Activated T-helper 17 cell treated with anti-CD3 and anti-CD28 coated beads, Interleukin-2, amount 50 U/mL, for 72 hours (primary cell): ENCODE measurements at places on chromosomes 4 and X. TPM values are rescaled to one million over a fixed set of nuclear protein-coding genes. Genes with fewer than 3 reads are reported as not detected.

Gene PCYT1B
- total RNA-seq = 0.19 TPM

GRCh38 chrX:102345916-102346315 lies 93.9 kb downstream of the NXF2B start:
- ATAC-seq = no peak

DNA sequence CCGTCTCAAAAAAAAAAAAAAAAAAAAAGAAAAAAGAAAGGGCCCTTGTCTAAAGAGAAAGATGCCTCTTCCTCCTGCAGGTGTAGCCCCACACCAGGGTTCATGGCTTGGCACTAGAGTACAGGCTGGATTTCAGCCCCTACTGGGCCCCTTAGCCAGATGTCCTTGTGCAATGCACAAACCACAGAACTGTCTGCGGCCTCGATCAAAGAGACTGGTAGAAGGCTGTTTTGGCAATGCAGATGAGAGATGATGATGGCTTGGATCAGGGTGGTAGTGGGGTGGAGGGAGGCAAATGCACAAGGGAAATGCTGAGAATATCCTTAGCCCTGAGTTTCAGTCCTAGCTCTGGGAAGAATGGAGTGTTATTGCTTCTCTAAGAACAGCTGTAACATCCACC lies 26.5 kb upstream of the TSR2 start:
- no peak for ATAC-seq

DNA sequence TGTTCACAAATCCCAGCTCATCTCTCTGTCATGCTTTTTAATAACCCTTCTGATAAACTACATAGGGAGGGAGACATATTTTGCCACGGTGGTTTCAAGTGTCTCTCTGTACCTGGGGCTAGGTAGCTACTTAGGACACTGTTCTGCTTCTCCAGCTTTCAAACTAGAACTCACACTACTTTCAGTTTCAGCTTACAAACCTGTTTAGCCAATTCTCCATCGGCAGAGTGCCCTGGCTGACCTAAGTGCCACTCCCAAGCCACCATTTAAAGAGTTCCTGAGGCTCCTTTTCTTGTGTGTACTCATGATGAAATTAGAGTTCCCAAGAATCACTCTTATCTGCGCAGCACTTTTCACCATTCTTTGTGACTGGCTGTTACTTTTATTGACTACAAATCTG lies 899.2 kb downstream of the FAT4 start:
- ATAC-seq = no peak

GRCh38 chr4:24078347-24078962 lies 188.6 kb upstream of the PPARGC1A start:
- ATAC-seq = no peak

Gene KLHL15
- 17.6 TPM for total RNA-seq

DNA sequence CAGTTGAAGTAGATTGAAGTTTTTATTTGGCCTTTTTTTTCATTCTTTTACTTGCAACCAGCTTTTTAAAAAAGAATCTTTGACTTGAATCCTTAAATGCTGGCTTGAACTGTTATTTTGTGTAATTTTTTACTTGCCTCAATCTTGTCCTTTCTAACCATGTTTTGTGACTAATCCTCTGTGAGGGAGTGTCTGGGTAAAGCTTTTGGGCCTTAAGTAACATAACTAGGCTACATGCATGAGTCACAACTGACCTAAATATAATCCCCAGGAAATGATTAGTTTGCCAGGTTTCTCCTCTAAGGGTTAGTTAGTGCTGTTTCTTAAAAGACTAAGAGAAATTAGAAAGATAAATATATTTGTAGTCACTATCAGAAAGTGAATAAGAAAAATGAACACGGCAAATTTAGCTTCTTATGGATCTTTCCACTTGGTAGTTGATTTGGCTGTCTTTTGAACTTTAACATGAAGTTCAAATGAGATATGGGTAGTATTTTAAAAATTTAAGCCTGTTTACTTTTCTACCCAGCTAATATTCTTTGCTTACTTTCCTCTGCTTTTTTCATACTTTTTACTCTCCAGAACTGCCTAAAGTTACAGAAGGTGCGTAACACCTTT lies 13.0 kb downstream of the EXOC1 start:
- ATAC-seq = peak; percentile 94

DNA sequence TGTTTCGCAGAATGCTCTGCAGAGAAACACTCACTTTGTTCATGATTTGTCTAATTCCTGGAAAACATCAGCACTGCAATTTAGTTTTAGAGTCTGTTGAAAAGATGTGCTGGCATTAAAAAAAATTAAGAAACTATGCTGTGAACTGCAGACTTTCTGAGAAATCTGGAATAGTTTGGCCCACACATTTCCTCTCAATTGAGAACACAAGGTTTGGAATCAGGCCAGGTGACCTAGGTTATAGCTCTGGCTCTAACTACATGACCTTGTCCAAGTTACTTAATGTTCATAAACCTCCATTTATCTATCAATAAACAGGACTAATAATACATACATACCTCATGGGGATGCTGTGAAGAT lies 61.4 kb upstream of the ENPEP start:
- ATAC-seq = no peak

- ATAC-seq = no peak
Measured at GRCh38 chrX:134501941-134502340, 42.0 kb downstream of the HPRT1 start.

DNA sequence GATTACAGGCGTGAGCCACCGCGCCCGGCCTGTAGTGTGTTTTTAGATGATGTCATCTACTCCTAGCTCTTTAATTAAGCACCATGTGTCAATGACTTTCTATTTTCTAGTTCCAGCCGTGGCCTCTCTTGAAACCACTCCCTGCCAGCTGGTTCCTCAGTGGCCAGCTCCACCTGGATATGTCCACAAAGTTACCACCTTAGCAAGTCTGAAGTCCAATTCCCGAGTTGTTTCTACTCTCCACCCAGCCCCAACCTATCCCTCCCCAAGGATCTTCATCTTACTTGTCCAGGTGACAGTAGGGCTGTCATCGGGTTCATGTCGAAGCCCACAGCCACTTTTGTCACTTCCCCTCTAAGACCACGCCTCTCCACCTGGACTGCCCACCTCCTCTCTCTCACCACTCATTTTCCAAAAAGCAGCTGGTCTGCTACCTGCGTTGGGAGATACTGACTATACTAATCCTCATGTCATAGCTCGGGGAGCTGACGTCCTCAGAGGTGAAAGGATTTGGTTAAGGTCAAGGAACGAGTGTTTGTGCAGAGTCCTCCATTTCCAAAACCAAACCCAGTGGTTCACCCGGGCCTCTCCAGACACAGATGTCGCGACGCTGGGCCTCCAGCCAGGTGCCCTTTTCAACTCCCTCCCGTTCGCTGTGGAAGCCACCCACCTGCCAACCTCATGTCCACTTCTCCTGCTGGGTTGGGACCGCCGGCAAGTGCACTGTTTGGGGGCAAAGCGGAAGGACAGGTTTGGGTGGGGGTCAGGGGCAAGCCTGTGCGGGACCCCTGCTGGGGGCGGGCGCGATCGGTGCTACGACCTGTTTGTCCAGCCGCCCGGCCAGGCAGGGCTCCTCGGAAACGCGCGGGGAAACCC lies 704 bp downstream of the FAM3A start:
- peak; percentile 20 for ATAC-seq

DNA sequence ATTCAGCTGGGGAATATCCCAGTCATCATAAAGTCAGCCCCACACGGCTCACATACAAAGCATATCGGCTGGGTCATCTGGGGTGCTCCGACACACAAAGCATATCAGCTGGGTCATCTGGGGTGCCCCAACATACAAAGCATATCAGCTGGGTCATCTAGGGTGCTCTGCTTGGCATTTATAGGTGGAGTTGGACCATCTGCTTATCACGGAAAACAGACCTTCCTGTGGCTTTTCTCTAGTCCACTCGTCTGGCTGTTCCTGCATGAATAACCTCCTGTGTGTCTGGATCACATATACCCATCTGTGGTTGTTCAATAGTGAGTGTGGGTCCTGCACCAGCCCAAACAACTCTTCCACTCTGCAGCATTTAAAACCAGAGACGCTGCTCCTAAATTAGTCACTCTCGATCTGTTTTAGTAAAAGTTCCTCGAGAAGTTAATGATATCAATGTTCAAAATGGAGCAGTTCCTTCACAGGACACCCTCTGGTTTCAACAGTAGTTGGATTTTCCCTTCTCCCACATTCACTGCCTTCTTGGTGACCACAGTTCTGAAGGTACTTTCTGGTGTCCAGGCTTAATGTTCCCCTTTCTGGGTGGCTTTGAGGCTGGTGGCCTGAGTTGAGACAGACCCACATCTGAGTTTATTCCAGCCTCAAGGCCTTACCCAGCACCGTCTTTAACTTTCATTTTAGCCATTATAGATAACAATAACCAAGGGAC lies 70.0 kb upstream of the FRG1 start:
- no peak for ATAC-seq

DNA sequence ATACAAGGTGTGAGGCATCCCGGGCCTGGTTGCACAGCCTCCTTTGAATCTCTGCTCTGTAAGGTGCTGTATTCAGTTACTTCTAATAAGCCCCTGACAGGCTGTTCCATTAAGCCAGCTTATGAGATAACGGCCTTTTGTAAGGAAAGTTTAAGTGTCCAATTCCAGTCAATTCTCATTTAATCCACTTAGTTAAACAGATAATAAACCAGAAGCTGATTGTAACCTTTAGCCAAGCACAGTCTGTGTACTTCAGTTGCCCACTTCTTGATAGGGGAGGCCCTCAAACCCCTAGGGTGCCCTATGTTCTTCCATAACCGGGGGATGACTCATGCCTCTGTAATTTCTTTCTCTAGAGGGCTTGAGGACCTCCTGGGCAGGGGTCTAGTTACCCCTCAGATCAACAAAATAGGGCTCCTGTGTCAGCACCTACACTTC lies 63.4 kb downstream of the RASL11B start:
- ATAC-seq = no peak

DNA sequence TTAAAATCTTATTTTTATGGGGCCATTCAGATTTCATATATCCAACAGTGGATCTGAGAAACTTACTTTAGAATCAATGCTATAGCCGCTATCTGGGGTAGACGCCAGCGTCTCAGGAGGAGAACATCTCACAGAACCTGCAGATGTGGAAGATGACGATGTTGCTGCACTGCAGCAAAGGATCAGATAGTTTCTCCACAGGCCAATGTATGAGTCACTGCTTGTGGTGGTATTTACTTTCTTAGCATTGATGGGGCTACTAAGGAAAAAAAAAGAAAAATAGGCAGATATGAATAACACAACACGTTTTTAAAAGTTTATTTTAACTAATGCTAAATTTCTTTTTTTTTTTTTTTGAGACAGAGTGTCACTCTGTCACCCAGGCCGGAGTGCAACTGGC lies 85.9 kb downstream of the ZAR1 start:
- ATAC-seq = no peak

DNA sequence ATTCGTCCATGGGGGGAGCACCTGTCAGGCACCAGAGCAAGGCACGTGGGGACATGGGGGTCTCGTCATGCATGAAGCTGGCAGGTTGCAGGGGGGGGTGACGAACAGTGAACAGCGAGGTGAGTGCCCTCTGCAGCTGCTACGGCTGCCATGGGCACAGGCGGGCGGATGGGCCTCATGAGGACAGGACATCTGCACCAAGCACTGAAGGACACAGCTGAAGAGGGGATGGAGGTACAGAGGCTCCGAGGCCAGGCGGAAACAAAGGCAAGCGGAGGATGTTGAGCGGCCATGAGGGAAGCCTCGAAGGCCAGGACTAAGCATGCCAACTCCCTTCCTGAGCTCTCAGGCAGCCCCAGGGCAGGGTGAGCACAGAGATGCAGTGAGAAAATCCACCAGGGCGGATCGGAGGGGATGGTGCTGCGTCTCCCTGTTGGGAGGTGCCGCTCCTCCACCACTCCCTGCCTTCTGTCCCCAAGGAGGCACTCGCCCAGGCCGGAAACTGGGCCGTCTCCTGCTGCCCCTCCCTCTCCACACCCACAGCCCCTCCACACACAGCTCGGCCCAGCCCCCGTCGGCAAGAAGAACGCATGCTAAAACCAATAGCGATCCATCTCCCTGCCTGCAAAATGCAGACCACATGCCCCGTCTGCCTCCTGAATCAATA lies 24.6 kb downstream of the ABLIM2 start:
- ATAC-seq = no peak

- ATAC-seq = peak; percentile 33
Measured at GRCh38 chr4:80423553-80424224, 88.2 kb downstream of the CFAP299 start.

Gene MAGEB10
- total RNA-seq = not detected

DNA sequence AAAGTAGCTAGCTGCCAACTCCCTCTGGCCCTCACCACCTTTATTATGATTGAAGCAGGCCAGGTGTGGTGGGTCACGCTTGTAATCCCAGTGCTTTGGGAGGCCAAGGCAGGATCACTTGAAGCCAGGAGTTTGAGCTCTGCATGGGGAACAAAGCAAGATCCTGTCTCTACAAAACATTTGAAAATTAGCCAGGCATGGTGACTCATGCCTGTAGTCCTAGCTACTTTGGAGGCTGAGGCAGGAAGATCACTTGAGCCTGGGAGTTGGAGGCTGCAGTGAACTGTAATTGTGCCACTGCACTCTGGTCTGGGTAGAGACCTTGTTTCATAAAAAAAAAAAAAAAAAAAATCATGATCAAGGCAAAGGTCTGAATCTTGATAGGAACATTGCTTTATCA lies 467.0 kb upstream of the DIPK2B start:
- no peak for ATAC-seq

DNA sequence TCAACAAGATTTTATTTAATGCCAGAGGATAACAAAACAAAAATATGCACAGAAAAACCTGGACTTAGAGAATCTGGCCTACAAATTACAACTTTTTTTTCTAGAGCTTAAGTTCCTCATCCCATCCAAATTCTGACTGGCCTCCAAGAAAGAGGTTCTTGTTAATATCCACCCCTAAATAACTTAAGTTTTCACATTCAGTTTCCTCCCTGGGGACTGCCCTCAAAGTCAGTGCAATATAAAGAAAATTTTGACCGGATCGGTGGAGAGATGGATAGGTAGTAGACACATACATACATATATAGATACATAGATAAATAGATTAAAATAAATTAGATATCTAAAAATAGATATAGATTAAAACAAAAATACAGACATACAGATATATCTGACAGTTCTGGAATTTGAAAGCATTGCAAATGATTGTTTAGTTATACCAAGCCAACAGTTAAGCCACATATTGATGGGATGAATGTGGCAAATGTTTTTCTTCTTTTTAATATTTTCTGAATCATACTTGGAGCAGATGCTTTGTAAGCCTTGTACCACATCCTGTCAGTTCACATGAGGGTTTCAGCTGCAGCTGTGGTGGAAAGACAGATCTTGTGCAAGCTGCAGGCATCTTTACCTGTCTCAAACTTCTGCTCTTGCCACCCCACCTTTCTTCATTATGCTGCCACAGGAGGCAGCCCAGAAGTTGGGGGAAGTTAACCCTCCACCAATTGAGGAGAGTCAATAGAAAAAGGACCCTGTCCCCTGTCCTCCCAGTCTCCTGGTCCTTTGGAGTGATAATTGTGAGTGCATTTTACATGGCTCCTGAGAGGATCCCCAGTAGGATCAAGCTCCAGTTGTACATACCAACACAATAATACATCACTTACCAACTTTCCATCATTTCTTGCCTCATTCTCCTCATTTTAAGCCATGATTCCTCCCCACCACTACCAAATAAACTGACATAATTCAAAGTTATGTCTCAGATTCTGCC lies 58.5 kb upstream of the PRDM8 start:
- peak; percentile 92 for ATAC-seq

- ATAC-seq = no peak
Measured at GRCh38 chrX:17579026-17579425, 158.3 kb upstream of the SCML1 start.

GRCh38 chrX:7580127-7580526 lies 262.8 kb upstream of the VCX start:
- ATAC-seq = no peak

Gene MAGEB2
- not detected for total RNA-seq

Gene RRH
- 0.42 TPM for total RNA-seq

GRCh38 chr4:80097400-80098177 lies 24.6 kb upstream of the ANTXR2 start:
- no peak for ATAC-seq

- no peak for ATAC-seq
Measured at GRCh38 chr4:124936427-124936826, 223.9 kb upstream of the ANKRD50 start.

Gene KIAA1210
- not detected for total RNA-seq
